ENCODE measurements at places on chromosomes 16 and 17.
A peak's percentile ranks its signal among the peaks of the same experiment; 100 is the strongest.

DNA sequence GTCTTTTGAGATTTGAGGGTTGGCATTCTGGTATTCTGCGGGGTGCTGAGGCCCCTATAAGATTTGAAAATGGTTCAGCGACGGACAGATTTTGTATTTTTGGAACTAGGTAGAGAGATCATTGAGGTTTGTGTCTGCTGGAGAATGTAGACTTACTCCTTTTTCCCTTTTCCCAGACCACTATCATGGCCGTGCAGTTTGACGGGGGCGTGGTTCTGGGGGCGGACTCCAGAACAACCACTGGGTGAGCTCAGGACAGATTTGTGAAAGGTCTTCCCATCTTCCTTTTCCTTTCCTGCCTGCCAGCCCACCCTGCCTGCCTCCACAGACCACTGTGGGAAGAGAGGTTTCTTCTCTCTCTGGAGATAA, 572 bp downstream of the PSMB6 start:
- peak; percentile 63 for DNase-seq

DNA sequence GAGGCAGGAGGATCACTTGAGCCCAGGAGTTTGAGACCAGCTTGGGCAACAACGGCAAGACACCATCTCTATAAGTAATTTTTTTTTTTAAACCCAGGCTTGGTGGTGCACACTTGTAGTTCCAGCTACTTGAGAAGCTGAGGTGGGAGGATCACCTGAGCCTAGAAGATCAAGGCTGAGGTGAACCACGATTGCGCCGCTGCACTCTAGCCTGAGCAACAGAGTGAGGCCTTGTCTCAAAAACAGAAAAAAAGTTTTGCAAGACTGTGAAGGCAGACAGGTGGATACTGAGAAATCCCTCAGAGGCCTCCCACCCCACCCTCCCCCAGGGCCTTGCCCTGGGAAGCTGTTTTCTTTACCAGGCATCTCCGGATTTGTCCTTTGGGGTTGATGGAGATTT, 125.4 kb downstream of the MGAT5B start:
- no peak for DNase-seq

DNA sequence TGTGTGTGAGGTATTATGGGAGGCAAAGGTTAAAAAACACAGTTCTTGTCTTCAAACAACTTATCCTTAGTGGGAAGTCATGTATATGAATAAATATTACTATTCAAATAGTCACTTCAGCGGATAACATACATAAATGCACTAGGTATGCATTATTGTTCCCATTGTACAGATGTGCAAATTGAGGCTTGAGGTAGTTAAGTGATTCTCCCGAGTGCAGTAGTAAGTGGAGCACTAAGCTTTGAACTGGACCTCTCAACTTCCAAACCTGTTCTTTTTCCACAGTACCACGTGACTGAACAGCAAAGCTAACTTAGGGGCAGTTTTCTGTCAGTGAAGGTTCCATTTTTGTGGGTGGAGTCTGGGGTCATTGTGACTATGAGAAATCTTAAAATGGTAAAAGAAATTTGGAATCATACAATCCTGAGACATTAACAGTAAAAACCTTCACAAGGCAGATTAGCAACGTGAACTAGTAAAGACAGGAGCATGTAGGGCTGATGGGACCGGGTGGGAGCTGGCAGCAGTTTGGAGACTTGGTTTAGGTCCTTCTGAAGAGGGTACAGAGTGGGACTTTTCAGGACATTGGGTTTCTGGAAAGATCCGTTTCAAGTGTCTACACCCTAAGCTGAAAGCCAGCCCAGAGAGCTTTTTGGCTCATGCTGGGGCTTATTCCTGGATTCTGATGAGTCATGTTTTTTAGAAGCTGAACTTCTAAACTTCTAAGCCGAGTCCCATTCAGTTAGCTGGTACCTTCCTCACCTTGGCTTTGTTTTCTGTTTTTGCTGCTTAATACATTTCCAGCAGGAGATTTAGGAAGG, 204.9 kb downstream of the PRKCA start:
- DNase-seq: no peak

GRCh38 chr16:51107742-51108141, 43.3 kb downstream of the SALL1 start:
- DNase-seq: no peak

DNA sequence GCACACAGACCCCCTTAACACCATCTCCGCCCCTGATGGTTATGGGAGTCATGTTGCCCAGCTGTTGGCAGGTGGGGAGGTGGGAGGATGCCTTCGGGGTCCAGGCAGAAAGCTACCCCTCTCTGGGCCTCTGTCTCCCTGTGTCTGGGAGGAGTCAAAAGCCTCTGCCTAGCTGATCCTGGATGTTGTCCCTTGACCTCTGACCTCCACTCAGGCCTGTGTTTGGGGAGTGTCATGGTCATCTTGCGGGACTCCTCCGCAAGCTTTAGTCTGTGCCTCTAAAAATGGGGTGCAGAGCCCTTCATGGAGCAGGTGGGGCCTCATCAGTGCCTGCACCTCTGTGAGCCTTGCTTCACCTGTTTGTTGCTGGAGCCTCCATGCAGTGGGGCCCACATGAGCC, 3.8 kb downstream of the LLGL1 start:
- DNase-seq: no peak

DNA sequence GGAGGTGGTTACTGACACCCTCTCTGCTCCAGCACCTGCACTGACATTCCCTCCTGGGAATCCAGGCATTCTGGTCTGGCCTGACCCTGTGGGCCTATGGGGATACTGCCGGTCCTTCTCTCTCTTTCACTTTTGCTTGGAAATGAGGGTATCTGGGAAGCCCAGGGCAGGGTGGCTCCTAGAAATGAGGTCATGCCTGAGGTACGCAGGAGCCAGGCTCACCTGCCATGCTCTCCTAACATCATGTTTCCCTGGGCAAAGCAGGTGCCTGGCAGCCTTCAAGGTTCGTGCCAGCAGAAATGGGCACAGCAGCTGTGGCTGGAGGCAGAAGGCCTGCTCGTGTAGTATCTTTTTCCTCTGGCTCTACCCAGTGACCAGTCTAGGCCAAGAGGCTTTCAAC, 3.3 kb downstream of the ITGA3 start:
- DNase-seq: no peak

- no peak for DNase-seq
Observed at GRCh38 chr17:51057534-51057933, 63.1 kb downstream of the SPAG9 start.

GRCh38 chr17:17313350-17313991, 10.3 kb downstream of the NT5M start:
- DNase-seq: no peak

GRCh38 chr16:89618109-89618998, 4.9 kb downstream of the DPEP1 start:
- no peak for DNase-seq

GRCh38 chr16:80377096-80377956, 163.5 kb upstream of the DYNLRB2 start:
- no peak for DNase-seq

DNA sequence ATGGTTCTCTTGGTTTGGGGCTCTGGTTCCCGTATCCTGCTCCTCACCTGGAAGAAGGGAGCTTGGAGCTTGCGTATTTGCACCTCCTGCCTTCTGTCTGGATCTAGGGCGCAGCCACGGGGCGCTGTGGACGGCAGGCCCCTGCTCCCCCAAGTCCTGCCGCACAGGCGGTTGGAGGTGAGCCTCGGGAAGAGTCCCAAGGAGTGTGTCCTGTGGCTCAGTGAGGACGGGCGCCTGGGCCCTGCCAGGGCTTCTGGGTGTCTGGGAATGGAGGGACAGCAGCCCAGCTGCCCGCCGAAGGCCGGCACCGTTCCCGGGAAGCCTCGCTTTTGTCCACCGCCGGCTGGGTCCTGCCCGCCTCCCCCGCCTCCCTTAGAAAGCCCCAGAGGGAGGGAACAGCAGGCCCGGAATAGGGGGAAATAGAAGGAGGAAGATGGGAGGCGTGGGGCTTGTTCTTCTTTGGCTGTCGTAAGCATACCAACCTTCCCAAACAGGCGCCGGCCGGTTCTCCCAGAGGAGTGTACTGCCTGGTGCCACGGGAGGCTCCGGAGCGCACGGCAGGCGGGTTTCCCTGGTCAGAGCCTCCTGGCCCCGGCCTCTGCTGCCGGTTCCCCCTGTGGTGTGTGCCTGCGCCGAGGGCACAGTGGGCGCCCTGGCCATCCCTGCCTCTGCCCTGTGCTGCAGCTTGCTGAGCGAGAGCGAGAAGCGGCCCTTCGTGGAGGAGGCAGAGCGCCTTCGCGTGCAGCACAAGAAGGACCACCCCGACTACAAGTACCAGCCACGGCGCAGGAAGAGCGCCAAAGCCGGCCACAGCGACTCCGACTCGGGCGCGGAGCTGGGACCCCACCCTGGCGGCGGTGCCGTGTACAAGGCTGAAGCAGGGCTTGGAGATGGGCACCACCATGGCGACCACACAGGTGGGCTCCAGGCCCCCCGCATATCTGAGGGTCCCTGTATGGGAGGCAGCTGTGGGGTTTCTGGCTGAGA, 1.8 kb downstream of the SOX8 start:
- DNase-seq: no peak

DNA sequence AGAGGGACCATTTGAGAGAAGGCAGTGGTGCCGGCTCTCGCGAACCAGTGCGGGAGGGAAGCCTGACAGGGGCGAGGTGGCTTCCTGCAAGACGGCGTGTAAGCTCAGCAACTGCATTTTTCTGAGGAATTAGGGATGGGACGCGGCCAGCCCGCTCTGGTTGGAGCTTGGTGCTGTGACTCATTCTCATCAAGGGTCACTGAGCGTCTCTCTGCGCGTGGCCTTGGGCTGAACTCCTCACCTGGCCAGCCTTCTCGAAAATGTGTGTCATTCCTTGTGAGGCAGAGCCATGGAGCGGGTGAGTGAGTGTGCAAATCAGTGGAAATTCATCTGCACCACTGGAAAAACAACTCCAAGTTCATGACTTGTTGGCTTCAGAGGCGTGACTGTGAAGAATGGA, 52.8 kb downstream of the NTN1 start:
- no peak for DNase-seq

DNA sequence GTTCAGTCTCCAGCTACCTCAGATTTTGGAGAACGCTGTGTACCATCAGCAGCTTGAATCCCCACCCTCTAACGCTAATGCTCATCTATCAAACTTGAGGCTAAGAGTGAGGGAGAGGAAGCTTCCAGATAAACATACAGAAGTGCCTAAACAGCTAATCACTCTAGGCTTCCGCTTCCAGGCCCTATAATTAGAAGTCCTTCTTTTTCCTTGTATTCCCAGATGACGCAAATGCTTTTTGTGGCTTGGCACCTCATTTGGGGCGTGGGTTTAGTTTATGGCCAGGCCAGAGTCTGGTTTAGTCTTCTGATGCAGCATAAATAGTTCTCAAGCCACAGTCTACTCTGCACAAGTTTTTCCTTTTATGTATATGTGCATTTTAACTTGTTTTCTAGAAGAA, 263.4 kb downstream of the BCAS3 start:
- DNase-seq: no peak

- DNase-seq: no peak
Observed at GRCh38 chr16:75703306-75703705, 2.0 kb upstream of the DUXB start.

GRCh38 chr16:9236319-9236718, 144.9 kb downstream of the HAPSTR1 start:
- DNase-seq: no peak

DNA sequence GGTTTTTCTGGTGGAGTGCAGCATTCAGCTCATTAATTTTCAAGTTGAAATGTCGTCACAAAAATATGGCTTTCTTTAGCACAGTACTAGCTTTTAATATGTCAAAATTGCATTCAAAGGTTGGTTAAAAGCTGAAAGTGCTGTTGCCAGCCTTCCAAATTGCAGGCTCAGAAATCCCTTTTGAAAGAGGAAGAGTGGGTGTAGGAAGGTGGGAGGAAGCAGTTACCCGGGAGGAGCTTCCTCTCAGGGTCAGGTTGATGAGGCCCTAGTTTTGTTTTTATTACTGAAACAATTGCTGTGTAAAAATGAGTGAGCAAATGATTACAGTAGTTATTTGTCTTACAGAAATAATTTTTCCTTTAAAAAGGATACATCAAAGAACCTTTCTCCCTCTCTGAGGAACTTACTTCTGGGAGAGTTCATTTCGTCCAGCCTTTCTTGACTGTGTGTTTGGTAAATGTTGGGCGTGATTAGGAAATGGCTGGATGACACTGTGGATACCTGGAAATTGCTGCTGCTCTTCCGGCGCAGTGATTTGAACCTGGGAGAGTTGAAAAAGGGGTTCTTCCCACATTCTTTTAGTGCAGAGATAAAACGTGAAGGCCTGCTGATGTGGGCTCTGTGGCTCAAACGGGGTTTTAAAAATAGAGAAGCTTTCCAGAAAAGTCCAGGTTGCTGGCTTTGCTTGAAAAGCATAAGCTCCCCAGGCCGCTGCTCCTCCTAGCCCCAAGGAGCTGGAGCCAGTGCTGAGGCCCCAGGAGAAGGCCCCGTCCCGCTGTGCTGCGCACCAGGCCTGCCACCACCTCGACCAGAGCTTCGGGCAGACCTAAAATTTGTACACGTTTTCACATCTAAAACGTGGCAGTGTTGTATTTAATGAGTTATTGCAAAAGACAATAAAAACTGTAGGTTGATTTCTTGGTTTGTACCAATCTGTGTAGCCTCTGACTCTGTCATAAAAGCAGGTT, 41.7 kb downstream of the SEC14L1 start:
- DNase-seq: peak; percentile 8

GRCh38 chr17:54924405-54924804, 23.8 kb downstream of the TOM1L1 start:
- DNase-seq: no peak

- no peak for DNase-seq
Observed at GRCh38 chr17:48545022-48545375, at the start of gene HOXB2. HOXB2 (minus strand) TSS chr17:48545109; CDS start chr17:48544911, 198 bp downstream.

GRCh38 chr16:728131-728889, 1.4 kb downstream of the HAGHL start:
- DNase-seq: peak; percentile 78

DNA sequence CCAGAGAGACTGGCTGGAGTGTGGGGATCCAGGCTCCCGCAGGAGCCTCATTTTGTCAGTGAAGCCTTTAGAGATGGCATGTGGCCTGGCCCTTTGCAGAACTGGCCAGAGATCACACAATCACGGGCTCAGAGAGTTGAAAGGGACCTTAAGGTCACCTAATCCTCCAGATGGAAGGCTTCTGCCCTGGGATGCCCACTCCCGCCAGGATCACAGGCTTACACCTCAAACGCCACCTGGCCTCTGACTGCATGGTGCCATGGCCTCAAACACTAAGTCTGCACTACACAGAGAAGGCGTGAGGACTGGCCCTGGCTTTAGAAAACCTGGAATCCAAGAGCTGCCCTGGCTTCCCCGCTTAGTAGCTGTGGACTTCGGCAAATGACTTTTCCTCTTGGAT, 306.8 kb upstream of the CCL2 start:
- no peak for DNase-seq

GRCh38 chr16:48385253-48386150, at the start of gene SIAH1:
SIAH1 (minus strand) TSS chr16:48385413; CDS start chr16:48362428, 22,985 bp downstream.
- DNase-seq: peak; percentile 49

GRCh38 chr16:79257953-79258490, 342.5 kb downstream of the MAF start:
- DNase-seq: no peak
